Right cardiac atrium (tissue), 5 donors: ENCODE measurements at places on chromosomes 13 and 19.

- peak; percentile 66 for DNase-seq
Measured at GRCh38 chr19:38693380-38694223, 46.2 kb downstream of the ACTN4 start.

- no peak for DNase-seq
Measured at GRCh38 chr19:51020988-51021651, 1.6 kb upstream of the KLK10 start.

DNA sequence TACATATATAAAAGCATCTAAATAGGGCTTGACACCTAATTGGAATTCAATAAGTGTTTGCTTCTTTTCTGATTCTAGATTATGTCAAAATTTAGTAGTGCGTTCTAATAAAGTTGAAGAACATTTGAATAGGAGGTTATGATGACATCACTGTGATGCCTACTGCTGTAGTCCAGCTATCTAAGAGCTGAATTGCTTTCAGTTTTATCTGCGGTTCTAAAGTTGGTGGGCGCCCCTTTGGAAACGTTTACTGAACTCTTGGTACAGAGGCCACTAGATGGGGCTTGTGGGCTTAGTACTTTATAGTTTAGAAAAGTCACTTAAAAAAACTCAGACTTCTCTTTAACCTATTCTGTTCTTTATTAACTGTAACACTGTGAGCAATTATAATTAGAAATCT is 776.9 kb downstream of the GPC5 start:
- peak; percentile 34 for DNase-seq

DNA sequence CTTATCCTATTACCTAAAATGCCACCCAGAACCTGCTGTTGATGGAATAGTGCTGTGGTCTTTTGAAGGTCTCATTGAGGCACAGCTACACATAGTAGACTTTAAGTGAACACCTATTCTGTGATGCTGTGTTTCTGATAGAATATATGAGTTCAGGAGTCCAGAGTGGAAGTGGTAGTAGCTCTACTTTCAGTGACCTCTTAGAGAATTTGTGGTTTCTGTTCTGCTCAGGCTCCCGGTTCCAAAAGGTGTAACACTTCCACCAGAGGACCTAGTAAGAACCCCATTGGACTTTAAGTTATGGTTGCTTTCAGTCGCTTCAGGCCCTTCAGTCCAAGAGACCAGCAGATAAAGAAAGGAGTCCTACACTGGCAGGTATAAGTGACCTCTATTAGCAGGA is 11.4 kb upstream of the MYCBP2 start:
- DNase-seq: no peak

DNA sequence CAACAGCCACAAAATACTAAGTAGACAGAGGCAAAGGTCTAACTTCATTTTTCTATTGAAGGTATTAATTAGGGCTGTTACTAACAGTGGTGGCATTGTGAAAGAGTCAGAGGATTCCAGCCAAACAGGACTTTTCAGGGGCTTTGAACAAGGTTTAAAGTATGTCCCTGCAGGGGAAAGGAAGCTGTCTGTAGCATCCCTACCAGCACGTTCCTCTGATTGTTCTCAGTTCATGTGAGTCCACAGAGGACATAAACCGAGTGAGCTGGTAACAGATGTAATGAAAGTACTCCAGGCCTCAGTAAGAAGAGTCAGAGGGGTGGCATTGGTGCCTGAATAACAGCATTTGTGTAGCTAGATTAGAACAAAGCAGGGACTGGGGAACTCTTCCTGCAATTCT is 15.3 kb upstream of the SPATA13 start:
- DNase-seq: no peak

DNA sequence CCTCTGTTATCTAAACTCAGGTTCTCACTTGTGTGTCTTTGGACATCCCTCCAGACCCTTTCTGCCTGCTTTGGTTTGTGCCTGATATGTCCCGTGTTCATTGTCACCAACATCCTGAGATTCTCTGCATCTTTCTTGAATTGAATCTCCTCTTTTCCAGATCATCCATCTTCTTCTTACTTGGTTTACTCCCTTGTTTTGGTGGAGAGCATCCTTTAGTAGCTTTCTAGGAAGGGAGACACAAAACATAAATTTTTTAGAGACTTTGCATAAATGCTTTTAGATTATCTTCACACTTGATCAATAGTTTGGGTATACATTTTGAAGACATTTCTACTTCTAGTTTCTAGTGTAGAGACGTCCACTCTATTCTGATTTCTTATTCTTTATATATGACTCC is 61.7 kb downstream of the TDRD12 start:
- DNase-seq: no peak

DNA sequence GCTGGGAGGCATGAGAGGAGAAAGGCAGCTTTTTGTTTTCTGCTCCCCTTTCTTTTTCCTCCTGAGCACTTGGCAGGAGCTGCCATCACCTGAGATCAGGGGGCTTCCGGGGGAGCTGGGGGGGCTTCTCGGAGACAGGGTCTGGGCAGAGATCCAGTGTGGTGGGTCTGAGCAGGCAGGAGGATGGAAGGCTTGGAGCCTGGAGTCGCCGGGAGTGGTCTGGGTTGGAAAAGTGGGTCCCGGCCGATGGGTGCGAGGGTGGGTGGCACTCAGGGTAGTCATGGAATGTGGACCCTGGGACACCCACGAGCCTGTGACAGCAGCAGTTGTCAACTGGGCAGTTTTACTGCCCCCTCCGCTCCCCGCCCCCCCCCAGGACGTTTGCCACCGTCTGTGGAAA is 2.2 kb upstream of the ADM5 start:
- DNase-seq: peak; percentile 64

DNA sequence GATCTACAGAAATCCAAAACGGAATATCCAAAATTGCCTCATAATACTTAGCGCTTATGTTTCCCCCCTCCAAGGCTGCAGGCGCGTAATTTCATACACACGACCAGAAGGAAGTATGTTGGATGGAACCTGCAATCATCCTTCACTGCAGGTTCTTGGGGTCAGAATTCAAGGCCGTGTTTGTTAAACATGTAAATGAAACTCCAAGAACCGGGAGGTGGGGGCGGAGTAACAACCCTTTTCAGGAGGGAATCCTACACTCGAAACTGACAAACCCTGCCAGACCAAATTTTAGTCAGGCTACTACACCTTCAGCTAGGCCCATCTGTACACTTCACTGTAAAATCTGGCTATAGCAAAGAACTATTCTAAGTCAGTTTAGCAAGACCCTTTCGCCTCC is 1.3 kb downstream of the ZNF607 start:
- DNase-seq: no peak

GRCh38 chr13:70330697-70331361 is 222.6 kb upstream of the KLHL1 start:
- DNase-seq: no peak

- no peak for DNase-seq
Measured at GRCh38 chr19:45848922-45849321, 14.0 kb downstream of the SYMPK start.

DNA sequence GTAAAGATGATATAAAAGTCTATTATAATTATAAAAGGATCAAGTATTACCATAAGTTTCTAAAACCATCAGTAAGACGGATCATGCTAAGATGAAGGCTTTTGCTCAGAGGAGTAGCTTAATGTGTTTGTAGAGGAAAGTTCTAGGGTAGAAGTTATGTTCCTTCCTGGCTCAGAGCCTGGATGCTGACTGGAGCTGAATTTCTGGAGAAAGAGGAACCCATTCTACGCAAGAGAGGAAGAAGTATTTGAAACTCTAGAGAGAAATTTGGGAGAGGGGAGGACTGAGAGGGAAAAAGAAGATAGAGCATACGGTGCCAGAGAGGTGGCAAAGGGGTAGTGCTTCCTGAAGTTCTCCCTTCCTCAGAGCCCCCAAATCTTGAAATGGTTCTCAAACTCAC is 51.4 kb upstream of the SGCG start:
- DNase-seq: no peak

DNA sequence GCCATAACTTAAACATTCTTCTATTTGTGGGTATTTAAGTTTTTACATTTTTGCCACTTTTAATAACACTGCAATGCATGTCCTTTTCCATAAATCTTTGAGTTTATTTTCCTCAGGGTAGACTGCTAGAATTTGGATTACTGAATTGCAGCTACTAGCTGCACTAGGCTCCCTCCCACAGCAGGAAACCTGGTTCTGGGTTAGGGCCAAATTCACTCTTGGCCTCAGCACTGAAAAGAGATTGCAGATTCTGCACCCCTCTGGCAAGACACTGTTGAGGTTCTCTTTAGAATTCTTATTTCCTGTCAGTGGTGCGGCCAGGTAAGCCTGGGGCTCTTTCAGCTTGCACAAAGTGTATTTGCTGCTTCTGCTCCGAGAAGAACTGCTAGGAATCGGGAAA is 155.7 kb downstream of the ENOX1 start:
- DNase-seq: no peak

- DNase-seq: no peak
Measured at GRCh38 chr13:106530171-106530851, 5.2 kb downstream of the EFNB2 start.

GRCh38 chr19:55376241-55376933 is at the start of gene TMEM190:
TMEM190 (plus strand) TSS chr19:55376826; CDS start chr19:55376854, 28 bp downstream.
- DNase-seq: peak; percentile 52

- DNase-seq: no peak
Measured at GRCh38 chr13:96444676-96445075, 354.8 kb downstream of the HS6ST3 start.

GRCh38 chr19:54100561-54100960 is at the start of gene OSCAR:
OSCAR (minus strand) TSS chr19:54100803; CDS start chr19:54100792, 11 bp downstream.
- DNase-seq: no peak
